ENCODE measurements at places on chromosomes 12 and 14.
A peak's percentile ranks its signal among the peaks of the same experiment; 100 is the strongest.

DNA sequence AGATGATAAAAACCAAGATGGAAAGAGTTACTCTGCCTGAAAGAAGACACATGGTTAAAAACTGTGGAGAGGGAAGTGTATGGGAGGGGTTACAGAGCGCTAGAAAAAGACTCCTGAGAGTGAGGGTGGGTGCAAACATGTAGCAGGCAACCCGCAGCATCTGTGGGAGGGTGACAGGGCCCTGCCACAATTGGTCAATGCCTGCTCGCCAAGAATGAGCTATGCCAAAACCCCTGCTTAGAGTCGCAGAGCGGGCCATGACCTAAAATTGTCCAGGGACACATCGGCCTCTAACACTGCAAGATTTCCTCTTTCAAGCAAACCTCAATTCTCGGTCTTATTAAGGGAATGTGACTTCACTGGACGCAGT is 700 bp downstream of the PRKAG1 start:
- peak; percentile 54 for DNase-seq

- no peak for DNase-seq
Observed at GRCh38 chr12:46590991-46591703, 218.6 kb upstream of the SLC38A2 start.

DNA sequence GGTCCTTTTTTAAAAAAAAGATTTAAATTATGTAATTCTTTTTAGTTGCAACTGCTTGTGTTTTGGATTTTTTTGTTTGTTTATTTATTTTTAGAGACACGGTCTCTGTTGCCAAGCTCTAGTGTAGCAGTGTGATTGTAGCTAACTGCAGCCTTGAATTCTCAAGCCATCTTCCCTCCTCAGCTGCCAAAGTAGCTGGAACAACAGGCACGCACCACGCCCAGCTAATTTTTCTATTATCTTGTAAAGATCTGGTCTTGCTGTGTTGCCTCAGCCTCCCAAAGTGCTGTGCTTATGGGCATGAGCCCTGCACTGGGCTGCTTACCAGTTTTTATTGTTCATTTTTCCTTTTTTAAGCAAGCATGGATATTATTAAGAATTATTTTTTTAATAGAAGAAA is 10.6 kb upstream of the ART4 start:
- DNase-seq, result no peak

GRCh38 chr12:57459750-57460467 is at the start of gene GLI1:
Gene GLI1, plus strand, starts transcription at chr12:57459785. Its CDS starts 3,907 bp downstream, at chr12:57463692.
- DNase-seq, result peak; percentile 36

DNA sequence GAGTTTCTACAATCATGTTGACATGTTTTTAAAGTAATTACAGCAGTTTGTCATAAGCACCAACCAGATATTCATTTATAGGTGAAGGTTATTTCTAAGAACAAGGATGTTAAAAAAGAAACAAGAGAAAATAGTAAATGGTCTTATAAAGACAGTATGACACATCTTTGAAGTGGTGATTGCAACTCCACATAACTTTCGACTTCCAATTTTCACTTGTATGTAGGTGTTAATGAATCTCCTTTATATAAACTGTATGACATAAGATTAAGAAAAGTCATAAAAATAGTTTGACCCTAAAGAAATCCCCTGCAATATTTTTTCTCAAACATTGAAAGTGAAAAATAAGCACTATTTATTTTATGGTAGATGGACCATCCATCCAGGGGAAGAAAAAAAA is 144.8 kb upstream of the PTPRQ start:
- DNase-seq, result no peak

DNA sequence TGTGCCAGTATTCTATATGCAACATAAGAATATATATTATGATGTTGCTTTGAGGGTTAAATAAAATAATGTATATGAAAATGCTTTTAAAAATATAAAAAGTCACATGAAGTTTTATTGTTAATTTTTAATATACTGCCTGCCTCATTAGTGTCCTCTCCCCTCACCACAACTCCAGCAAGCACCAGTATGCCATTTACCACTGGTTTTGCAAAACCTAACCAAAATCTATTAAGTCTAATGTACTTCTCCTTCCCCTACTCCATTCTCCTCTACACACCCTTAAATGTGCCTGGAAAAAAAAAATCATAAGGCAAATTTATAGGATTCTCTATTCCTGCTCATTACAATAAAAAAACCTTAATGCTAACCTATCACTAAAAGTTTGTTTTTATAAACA is 24.0 kb upstream of the GNG2 start:
- no peak for DNase-seq

- no peak for DNase-seq
Observed at GRCh38 chr12:39902821-39903220, 203.1 kb downstream of the SLC2A13 start.

DNA sequence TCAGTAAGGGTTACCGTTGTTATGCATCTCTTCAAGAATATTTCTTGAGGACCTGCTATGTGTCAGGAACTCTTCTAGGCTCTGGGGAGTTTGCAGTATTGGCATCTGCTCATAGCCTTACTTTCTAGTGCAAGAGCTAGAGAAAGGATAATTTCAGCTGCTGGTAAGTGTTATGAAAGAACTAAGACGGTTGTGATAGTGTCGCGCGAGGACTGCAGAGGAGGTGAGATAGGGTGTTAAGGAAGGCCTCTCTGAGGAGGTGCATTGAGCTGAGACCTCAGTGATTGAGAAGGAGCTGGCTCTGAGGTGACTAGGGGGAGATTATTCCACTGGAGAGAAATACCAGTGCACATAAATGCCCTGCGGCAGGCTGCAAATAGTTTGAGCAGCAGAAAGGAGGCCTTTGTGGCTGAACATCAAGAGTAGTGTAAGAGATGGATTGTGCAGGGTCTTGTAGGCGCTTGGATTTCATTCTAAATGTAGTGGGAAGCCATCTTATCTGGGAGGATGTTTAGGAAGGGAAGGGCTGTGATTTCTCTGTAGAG is 824 bp downstream of the DDX55 start:
- DNase-seq, result peak; percentile 27

DNA sequence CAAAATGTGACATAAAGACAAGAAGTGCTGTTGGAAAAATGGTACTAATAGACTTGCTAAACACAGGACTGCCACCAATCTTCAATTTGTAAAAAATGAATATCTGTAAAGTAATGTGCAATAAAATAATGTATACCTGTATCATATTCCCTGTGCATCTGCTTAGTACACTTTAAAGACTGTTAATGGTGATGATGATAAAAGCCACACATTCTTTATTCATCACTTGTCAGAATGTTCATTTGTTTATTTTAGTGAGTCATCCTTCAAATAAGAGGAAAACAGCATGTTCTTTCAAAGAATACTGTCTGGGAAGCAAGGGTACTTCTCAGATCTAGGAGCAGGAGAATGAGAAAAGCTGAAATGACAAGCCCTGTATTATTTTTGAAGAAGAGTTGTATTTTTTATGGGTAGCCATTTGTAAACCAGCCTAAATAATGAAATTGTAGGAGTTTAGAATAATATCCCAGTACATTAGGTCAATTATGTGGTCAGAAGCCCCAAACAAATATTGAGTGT is 78.3 kb upstream of the PSMA6 start:
- DNase-seq, result peak; percentile 49

GRCh38 chr14:95297832-95298231 is 21.9 kb downstream of the CLMN start:
- DNase-seq, result no peak

GRCh38 chr14:76456891-76457586 is 81.1 kb downstream of the ESRRB start:
- no peak for DNase-seq

DNA sequence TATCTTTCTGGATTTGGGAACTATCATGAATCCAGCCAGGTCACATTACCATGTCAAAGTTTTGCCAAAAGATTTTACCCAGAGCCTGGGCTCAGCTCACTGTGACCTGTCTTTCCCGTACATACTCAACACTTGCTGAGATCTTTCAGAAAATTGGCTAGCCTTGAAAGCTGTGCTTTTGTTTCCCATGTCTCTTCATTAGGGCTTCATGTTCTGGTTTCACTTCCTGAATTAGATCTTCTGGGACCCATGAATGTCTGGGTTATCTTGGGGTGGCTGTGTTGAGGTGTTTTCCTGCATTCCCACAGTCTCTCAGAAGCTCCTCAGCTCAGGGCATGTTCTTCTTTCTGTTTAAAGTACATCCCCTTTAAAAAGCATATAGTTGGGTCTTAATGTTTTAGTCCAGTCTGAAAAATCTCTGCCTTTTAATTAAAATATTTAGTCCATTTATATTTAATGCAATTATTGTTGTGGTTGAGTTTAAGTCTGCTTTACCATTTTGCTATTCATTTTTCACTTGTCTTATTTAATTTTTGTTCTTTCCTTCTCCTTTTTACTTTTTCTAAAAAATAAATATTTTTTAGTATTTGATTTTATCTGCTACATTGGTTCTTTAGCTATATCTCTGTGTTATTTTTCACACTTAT is 242.7 kb downstream of the VRK1 start:
- DNase-seq, result no peak

DNA sequence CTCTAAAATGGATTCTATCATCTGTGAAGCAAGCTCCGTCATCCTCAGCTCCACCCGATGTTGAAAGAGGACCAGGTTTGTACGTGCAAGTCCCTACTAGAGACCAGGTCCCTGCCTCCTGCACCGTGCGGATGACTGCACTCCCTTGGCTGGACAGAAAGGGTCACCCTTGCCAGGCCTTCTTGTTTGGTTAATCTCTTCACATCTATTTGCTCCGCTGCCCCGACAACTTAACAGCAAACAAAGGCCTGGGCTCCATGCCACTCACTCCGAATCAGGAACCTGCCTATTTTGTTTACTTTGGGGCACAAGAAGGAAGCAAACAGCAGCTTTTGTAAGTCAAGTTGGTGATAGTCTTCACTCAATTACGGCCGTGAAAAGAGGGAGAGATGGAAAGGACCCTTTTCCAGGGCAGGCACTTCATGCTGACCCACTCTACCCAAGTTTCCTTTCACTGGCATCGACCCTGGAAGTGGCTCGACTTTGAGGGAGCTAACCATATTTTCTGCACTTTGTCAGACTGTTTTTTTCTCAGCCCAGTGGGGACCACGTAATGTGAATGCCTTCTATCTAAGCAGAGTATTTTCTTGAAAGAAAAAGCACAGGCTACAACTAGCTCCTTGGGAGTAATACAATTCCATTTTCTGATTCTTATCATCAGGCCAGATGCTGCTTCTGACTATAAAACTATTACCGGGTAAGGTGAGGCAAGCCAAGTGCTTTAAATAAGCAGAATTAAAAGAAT is 202.6 kb downstream of the FOXN3 start:
- no peak for DNase-seq

DNA sequence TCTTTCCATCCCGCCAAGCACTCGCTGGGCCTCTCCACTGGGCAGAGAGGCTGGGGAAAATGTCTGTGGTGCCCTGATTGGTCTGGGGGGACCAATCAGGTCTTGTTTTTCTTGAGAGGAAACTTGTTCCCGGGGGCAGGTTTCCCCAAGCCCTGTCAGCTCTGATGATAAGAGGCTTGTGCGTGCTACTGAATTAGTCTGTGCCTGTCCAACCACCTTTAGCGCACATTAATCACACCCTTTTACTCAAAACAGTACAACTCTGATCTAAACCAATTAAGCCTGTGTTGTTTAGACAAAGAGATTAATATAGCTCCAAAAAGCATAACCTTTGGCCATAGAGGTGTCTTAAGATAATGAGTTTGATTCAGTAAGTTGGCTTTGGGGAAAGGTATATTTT is 580.4 kb downstream of the VRK1 start:
- no peak for DNase-seq

DNA sequence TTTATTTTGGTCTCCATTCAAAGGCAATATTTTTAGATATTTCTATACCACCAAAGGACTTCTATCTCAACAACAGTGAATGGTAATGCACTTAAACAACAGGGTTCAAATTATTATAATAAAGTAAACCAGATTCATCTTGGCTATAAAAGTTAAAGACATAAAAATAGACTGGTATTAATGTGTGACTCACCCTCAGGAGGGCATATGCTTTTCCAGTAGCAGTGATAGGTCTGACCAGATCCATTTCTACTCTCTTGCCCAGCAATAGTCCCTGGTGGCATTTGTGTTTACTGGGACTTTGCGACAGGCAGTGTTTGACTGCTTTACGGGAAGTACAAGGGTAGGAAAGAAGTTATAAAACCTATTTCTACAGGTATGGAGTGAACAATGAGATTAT is 353.2 kb upstream of the ATP2B1 start:
- DNase-seq, result no peak

GRCh38 chr14:61619494-61619893 is 75.8 kb upstream of the HIF1A start:
- no peak for DNase-seq

GRCh38 chr12:113198296-113198695 is 12.8 kb downstream of the RITA1 start:
- peak; percentile 33 for DNase-seq

DNA sequence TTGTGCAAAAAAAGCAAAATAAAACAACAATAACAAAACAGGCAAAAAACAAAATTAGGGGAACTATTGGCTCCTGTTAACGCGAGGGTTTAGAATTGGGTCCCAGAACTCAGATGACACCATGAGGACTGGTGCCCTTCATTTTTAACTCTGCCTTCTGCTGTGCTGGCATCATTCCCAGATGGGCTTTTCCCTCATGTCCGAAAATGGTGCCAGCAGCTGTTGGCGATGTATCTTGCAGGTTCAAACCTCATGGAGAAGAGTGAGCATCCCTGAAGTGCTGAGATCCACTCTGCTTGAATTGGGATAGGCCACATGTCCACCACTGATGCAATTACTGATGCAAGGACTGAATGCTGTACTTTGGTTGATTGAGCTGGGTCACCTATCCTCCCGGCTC is 61.1 kb downstream of the MYRFL start:
- no peak for DNase-seq

DNA sequence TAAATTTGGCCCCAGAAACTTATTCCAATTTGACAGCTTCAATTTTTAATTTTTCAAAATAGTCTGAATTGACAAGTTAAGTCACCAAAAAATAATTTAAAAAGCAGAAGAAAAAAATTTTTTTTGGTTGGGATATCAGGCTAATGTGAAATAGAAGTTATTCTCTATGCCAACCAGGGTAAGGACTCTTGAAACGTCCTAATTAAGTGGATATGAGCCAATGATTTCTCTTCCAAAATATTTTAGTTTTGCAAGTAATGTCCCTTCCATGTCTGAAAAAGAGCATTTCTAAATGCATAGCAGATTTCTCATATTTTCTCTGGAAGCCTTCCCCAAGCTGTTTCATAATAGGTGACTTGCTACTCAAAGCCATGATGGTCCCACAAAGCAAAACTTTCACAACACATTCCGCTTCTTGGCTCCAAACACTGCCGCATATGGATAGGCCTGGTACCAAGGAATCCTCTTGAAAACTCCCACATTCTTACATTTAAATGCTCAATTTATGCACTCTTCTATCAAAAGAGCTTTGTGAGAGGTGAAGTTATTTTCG is 65.1 kb downstream of the SIX6 start:
- no peak for DNase-seq

DNA sequence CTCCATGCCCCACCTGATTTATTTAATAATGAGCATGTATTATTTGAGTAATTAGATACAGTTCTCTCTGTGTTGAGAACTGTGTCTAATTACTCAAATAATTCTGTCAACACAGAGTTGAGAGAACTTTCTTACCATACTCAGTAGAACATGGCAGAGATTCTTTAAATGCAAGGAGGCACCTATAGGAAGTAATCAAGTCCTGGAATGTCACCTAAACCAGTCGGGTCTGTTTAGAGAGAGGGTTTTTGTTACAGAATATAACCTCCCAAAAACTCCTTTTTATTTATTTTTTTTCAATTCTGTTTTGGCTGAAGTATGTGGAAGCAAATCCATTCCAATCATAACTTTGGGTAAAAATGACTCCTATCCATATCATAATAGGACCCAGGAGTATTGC is 37.5 kb upstream of the CIT start:
- no peak for DNase-seq
